ENCODE measurements at places on chromosomes 4 and X.
A peak's percentile ranks its signal among the peaks of the same experiment; 100 is the strongest.

DNA sequence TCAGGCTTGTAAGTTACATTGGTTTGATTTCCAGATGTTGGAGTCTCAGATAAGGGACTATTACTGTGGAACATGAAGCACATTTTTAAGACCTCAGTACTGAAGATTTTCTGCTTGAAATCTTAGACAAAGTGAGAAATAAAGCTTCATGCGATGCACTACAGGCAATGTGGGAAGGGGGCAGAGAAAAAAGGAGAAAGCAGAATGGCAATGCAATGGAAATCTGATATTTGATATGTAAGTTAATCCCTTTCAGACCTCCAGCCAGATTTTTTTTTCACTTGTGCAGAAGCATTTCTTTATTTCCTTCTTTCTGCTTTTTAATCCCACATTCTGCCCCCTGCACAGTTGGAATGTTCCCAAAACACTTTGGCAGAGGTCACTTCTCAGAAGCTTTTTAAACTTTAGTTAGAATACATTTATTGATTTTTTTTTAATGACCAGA, 174.3 kb downstream of the ADGRL3 start:
- DNase-seq = no peak

- DNase-seq = no peak
Observed at GRCh38 chr4:40256329-40256728, 59.5 kb downstream of the RHOH start.

GRCh38 chrX:22516893-22517292, 244.2 kb downstream of the CBLL2 start:
- no peak for DNase-seq

DNA sequence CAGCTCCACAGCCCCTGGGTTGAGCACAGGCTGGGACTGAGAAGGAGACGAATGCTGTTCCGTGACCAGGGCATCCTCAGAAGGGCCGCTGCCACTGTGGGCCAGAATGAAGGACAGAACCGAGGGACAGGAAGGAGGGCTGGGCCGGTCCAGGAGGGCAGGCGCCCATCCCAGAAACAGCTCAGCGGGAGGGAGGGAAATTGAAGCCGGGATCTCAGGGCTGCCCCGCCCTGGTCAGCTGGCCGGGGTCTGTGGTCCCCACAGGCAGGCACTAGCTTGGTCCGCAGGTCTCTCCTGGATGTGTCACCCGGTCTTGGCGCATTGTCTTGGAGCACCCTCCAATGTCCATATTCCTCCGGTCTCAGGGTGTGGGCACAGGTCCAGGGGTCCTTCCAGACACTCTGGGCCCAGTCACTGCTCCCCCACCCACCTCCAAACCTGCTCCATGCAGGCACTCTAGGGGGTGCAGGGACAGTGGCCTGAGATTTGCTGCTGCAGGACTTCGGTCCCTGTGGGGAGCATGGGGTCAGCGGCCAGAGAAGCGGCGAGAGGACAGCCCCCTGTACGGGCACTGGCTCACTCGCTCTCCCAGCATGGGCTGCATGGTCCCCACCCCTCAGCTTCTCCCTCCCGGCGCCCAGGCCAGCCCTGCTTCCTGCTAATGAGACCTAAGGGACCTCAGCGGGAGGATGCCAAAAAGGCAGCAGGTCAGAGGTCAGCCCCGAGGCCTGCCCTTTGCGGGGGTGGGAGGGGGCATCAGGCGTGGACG, 23.9 kb upstream of the MXD4 start:
- no peak for DNase-seq

DNA sequence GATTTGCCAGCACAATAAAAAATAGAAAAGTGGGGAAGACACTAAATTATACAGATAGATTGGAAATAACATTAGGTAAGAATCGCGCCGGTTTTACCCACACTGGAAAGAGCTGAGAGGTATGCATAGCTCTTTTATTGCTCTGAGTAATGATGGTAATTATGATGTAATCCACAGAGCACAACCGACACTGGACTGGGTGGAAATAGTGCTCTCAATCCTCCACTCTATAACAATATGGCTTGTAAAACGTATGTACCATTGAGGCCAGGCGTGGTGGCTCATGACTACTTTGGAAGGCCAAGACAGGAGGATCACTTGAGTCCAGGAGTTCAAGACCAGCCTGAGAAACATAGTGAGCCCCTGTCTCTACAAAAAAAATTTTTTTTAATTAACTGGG, 104.3 kb upstream of the RAPGEF2 start:
- no peak for DNase-seq

DNA sequence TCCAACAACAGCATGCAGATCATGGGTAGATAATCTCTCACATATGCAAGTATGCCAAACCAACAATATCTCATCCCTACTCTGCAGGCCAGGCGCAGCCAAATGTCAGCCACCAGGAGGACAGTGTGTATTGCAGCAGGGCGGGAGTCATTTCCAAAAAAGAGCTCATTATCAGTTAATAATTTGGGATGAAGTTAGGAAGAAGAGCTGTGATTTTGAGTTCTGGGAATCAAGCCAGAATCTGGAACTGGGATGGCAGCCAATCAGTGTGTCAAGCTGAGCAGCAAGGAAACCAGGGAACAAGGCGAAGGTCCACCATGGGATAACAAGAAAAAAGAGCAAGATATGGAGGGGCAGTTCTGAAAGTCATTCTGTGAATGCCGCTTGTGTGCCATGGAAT, 88.2 kb upstream of the CAMK2D start:
- no peak for DNase-seq

DNA sequence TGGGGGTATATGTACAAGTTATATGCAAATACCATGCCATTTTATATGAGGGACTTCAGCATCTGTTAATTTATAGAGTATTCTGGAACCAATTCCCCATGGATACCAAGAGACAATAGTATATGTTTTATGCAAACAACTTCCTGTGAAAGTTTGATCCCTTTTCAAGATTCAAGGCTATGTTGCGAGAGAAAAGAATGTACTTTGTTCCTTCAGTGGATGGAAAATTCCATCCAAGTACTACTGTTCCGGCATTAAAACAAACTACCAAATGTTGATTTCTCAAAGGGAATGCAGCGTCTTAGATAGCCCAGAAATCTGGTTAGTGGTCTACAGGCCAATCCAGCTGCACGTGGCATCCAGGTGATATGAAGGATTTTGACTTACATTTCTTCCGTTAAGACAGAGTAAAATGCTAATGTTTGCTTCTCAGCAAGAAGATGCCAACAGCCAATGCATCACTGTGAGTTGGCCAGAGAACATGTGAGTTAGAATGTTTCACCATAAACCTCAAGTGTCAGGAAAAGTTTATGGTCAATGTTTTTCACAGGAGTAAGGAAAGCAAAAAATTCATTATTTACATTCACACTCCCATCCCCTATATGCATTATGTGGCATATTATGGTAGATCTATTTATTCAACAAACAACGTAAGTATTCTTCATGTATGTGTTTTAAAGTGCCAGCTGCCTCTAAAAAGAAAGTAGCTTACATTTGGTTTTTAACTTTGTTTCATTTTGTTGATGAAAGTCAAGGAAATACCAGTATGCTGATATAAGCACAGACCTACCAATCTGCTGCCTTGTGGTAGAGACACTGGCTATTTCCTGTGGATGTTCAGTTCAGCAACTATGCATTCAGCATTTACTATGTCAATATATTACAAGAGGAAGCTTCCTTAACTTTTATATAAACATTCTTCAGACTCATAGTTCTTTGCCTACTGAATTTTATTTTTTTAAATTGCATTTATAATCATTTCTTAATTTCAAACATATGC, 44.4 kb downstream of the METTL14 start:
- peak; percentile 5 for DNase-seq

- no peak for DNase-seq
Observed at GRCh38 chr4:8163436-8164193, 5.0 kb upstream of the ABLIM2 start.

DNA sequence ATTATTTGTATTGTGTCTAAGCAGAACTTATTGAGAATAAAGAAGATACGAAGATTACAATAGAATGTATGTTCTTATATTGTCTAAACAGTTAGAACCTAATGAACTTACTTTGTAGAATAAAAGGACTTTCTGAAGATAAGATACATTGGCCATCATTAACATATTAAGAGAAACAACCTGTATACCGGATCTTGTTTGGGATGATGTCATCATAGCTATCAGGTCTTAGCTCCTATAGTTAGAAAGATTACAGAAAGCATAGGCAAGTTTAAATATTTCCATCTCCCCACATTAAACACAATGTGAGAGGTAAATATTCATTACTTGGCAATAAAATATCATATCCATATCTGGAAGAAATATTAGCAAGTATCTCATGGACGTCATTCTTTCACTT, 282.3 kb downstream of the PACRGL start:
- DNase-seq = no peak

GRCh38 chr4:73603271-73603710, 16.9 kb downstream of the RASSF6 start:
- DNase-seq = no peak

GRCh38 chr4:102505708-102506107, 4.5 kb downstream of the NFKB1 start:
- DNase-seq = no peak

DNA sequence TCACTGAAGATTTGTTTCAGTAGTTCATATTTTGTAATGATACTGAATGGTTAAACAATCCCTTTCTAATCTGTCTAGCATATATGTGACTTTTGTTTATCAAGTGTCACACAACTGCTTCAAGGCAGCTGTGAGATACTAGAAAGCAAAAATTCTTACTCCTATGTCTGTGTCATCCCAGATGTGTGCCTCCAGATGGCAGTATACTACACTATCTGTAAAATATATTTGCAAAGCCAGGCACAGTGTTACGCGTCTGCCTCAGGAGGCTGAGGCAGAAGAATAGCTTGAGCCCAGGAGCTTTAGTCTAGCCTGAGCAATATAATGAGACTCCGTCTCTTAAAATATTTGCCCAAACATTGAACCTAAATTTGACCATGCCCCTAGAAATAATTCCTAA, 4.0 kb downstream of the NUDT10 start:
- peak; percentile 37 for DNase-seq

- DNase-seq = no peak
Observed at GRCh38 chrX:153549807-153550206, 32.4 kb downstream of the ATP2B3 start.

GRCh38 chr4:142142366-142143054, 506.1 kb downstream of the IL15 start:
- no peak for DNase-seq

GRCh38 chrX:130260316-130260715, 8.4 kb downstream of the ZNF280C start:
- no peak for DNase-seq

- DNase-seq = no peak
Observed at GRCh38 chr4:31234901-31235300, 514.7 kb downstream of the PCDH7 start.
